Cardiac atrium fibroblast (primary cell): ENCODE measurements at places on chromosomes 4 and X. TPM values are rescaled to one million over a fixed set of nuclear protein-coding genes. Genes with fewer than 3 reads are reported as not detected.

The NPY1R gene
- 2.6 and 3.6 TPM in 2 replicates for total RNA-seq

The PRSS12 gene
- total RNA-seq: under 0.01 TPM in 1 of 2 replicates, not detected in the other

The SPON2 gene
- 63.4 and 71.4 TPM in 2 replicates for total RNA-seq

The TMEM156 gene
- total RNA-seq: 0.18 TPM in 1 of 2 replicates, not detected in the other

The MAOB gene
- 0.65 TPM in 1 of 2 replicates, not detected in the other for total RNA-seq

The NEXMIF gene
- total RNA-seq: not detected in 2 replicates

The CYTL1 gene
- total RNA-seq: not detected in 2 replicates

The TASL gene
- not detected in 2 replicates for total RNA-seq

The PRDM8 gene
- 0.81 and 3.1 TPM in 2 replicates for total RNA-seq

The PDZD4 gene
- total RNA-seq: 1.1 and 5.5 TPM in 2 replicates

The CABS1 gene
- not detected in 2 replicates for total RNA-seq
